ENCODE measurements at places on chromosomes 6 and 20.

- DNase-seq, result no peak
Measured at GRCh38 chr20:47041396-47041899, 146.8 kb downstream of the EYA2 start.

- DNase-seq, result peak; percentile 37
Measured at GRCh38 chr6:81265106-81265505, 487.4 kb downstream of the TENT5A start.

DNA sequence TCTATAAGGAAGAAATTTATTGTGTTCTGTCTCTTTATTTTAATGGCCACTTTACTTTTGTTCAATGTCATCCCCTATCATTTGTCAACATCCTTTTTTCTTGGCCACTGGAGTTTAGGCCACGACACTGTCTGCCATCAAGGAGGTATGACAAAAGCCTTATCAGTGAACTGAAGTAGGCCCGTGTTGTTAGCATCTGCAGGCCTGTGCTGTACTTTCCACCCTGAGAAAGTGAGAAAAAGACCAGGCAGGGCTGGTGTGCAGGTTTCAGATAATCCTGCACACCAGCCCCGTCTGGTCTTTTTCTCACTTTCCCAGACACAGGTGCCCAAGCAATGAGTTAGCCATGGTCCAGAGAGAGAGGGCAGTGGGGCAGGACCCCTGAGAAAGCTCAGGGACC, 57.6 kb downstream of the GOPC start:
- DNase-seq, result no peak

- no peak for DNase-seq
Measured at GRCh38 chr6:49775043-49775442, 12.0 kb downstream of the PGK2 start.

GRCh38 chr6:56087421-56087820, 160.0 kb downstream of the COL21A1 start:
- DNase-seq, result peak; percentile 72

DNA sequence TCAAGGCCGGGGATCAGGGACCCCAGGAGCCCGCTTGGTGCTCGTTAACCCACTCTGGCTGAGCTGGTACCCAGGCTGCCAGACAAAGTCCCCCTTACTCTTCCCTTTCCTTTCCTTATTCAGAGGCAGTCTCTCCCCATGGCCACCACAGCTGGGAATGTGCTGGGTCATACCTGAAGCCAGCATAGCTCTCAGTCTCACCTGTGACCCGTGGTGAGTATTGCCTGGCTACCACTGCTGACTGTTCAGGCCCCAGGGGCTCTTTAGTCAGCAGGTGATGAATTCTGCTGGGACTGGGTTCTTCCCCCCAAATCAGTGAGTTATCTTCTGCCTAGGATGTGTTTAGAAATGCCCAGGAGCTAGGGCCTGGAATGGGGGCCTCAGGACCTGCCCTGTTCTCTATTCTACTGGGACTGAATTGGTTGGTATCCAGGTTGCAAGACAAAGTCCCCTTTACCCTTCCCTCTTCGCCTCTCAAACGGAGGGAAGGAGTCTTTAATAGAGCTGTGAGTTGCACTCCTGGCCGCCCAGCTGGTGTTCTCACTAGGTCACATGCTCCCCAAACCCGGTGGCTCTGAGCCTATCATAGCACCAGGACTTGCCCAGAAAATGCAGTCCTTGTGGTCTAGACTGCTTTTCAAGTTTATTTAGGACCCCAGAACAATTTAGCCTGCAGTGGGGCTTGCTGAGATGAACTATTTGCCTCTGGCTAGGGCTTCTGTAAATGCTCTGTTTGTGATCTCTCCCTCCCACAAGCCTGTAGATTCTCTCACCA, 64.6 kb downstream of the MYO6 start:
- no peak for DNase-seq

- no peak for DNase-seq
Measured at GRCh38 chr20:9081423-9081966, 12.6 kb downstream of the PLCB4 start.

GRCh38 chr20:22274330-22274729, 310.0 kb downstream of the FOXA2 start:
- no peak for DNase-seq

- DNase-seq, result peak; percentile 50
Measured at GRCh38 chr6:170049641-170050561, 241.0 kb downstream of the DLL1 start.

GRCh38 chr20:44467289-44467883, 8.3 kb upstream of the TTPAL start:
- DNase-seq, result peak; percentile 89

DNA sequence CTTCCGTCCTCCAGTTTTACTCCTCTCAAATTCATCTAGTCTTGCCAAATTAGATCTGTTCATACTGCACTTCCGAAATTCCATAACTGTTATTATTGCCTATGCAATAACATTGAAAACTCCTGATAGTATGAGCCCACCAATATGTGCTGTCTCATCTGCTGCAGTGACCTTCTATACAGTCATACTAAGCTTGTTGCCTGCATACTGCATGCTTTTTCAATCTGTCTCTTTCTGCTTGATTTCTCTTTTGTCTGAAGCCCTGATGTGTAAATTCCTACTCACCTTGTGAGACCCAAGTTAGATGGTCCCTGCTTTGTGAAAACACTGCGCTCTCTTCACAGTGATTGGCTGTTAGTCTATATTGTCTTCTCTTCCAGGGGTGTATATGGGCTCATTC, 1.1 kb downstream of the TBP start:
- DNase-seq, result no peak

GRCh38 chr6:83169511-83169910, 23.6 kb downstream of the PGM3 start:
- DNase-seq, result no peak

DNA sequence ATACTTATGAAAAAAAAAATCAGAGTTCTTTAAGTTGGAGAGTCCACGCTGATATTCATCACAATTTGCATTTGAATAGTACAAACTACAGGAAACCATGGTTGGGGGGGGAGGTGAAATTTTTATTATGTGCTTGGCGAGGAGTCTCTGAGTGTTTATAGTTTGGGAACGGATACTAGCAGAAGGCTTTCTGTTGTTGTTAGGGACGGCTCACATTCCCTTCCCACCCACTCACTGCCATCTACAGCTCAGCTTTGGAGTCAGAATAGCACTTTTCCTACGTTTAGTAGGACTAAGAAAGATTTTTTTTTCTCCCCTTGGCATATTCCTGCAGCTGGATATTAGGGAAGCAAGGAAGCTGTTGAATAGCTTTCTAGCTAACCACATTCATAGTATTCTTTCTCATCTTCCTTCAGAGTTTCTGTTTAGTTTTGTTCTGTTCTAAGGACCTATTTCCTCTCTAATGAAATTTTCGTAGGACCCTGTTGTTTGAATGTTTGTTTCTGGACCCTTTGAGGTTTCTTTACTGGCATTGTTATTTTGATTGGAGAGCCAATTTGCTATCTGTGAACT, 235.1 kb upstream of the ZNF217 start:
- DNase-seq, result peak; percentile 95

- peak; percentile 55 for DNase-seq
Measured at GRCh38 chr6:1558388-1558787, 51.3 kb upstream of the FOXC1 start.

DNA sequence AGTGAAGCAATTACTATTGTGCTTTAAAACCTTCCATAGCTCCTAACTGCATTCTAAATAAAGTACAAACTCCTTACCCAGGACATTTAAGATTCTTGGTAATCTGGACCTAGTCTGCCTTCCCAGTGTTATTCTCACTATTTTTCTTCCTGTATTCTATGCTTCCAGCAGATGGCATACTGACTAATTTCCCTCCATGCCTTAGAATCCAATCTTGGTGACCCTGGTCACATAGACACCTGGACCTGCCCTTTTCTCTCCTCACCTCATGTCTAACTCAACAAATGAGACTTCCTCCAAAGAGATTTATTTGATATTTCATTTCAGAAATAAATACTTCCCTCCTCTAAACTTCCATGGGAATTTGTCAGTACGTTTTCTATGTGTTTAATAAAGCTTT, 25.8 kb downstream of the ROS1 start:
- peak; percentile 41 for DNase-seq

- DNase-seq, result no peak
Measured at GRCh38 chr6:130314271-130314670, 51.5 kb upstream of the TMEM200A start.
